Aortic smooth muscle cell (primary cell): ENCODE measurements at places on chromosomes 11 and 22. TPM values are rescaled to one million over a fixed set of nuclear protein-coding genes. Genes with fewer than 3 reads are reported as not detected.

ZC3H7B gene
- total RNA-seq: 46.5 and 47.9 TPM in 2 replicates

STK33 gene
- total RNA-seq: 0.12 and 0.26 TPM in 2 replicates

SYCE3 gene
- 0.79 TPM in 1 of 2 replicates, not detected in the other for total RNA-seq

UPK3A gene
- total RNA-seq: not detected in 2 replicates

CRYBA4 gene
- total RNA-seq: not detected in 2 replicates
